ENCODE measurements at places on chromosomes 13 and 19.

DNA sequence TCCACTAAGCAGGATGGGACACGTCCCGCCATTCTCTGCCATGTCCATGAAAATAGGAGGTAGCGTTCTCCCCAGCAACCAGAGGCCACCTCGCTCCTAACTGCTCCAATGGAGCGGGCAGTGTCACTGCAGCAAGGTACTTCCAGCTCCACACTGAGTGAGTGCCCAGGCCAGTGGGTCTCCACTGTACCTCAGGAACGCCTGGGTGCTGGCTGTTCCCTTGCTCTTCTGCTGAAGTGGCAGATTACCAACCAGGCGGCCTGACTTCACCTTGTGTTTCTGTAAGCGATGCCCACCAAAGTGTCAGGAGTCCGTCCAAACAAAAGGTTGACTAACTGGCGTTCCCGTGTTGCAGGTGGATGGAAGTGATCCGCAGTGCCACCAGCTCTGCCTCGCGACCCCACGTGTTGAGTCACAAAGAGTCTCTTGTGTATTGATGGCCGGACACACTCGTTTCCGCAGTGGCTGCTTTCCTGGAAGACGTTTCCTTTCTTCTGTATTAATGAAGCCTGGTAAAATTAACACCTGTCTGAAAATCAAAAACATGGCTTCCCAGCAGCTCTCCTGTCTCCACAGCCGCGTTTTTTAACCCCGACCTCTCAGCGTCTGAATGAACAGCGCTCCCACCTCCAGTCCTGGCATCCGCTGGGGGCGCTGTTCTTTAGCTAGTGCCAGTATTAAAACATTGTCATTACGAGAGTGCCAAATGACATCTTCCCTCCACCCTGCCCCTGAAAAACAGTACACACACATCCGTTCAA lies 128.8 kb downstream of the STK24 start:
- no peak for DNase-seq

DNA sequence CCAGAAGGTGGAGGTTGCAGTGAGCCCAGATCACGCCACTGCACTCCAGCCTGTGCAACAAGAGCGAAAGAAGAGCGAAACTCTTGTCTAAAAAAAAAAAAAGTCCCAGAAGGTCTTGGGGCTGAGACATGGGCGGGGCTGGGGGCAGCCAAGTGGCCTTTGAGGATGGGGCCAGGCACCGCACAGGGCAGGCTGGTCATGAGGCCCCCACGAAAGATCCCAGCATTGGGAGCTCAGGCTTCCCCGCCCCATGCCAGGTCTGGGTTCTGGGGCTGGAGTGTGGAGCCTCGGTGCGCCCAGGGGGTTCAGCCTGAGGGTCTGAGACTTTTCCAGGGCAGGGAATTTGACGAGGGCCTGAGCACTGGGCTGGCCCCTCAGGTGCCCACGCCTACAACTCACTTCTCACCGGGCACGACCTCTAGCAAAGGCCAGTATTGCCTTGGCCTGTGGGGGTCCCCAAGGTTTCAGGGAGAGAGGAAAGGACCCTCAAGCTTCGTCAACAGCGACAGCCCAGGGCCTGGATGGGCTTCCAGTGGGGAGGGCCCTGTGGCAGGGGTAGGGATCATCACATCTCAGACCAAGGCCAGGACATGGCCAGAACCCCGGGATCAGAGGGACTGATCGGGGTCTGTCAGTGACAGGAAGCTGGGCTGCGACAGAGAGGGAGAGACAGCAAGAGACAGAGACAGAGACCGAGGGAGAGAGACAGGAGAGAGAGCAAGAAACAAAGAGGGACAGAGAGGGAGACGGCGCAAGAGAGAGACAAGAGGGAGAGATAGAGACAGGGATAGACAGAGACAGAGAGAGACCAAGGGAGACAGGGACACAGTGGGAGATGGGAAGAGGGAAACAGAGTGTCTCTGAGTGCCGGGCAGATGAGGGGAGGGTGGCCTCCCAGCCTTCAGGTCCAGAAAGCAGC lies 7.5 kb upstream of the MEX3D start:
- no peak for DNase-seq

- no peak for DNase-seq
Observed at GRCh38 chr19:7968796-7969554, 25.5 kb upstream of the TIMM44 start.

DNA sequence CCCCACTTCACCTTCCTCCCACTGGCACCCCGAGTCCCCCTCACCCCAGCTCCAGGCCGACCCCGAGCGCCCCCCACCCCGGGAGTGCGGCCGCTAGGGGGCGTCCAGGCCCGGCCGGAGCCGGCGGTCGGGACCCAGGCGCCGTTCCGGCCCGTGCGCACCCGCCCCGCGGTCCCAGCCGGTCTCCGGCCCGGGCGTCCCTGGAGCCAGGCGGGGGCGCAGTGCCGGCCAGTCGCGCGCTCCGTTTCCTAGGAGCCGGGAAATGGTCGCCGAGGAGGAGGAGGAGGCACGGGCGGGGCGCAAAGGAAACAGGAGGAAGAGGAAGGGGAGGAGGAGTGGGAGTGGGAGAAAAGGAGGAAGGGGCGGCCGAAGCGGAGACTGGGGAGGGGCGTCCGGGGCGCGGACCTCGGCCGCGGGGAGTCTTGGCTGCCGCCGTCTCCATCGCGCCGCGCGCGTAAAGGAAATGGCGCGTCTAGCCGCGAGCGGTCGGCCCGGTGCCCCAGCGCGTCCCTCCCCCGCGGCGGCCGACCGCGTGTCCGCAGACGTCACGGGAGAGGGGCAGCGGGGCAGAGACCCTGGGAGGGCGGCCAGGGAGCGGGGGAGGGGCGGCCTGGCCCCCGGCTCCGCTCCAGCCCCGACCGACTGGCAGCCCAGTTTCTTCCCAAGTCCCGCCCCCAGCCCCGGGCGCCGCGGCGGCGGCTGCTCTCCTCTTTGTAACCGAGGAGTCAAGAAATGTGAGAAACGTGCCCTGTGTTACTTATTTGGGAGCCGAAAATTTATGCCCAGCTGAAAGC lies 1.1 kb upstream of the KCTD15 start:
- peak; percentile 76 for DNase-seq

DNA sequence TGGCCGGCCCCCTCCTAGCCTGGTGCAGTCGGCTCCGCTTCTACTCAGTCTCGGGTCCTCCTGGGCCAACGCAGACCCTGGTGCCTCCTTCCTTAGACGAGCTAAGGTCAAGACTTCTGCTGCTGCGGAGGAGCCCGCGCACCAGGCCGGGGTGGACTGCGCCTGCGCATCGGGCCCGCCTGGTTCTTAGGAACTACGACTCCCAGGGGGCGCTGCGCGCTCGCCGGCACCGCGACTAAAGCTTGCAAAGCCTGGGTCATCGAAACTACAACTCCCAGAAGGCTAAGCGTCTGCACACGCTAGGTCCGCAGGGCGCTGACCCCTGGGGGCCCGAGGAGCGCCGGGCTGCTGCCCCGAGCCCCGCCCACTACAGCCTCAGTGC lies at the start of gene ZNF835:
TSS of gene ZNF835 (minus strand) at position 145 of the 382 bp plus-strand sequence. CDS start 6,559 bp downstream, outside the sequence.
- DNase-seq = peak; percentile 90

DNA sequence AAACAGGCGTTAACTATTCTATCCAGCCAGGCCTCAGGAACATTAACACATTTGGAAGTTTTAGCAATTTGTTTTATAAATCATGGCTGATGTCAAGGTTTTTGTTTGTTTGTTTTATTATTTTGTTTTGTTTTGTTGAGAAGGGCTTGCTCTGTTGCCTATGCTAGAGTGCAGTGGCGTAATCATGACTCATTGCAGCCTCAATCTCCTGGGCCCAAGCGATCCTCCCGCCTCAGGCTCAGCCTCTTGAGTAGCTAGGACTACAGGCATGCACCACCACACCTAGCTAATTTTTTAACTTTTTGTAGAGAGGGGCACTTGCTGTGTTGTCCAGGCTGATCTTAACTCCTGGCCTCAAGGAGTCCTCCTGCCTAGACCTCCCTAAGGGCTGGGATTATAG lies 28.3 kb downstream of the NUP58 start:
- DNase-seq = no peak

GRCh38 chr13:76882431-76882830 lies 3.8 kb downstream of the KCTD12 start:
- DNase-seq = no peak

GRCh38 chr13:53206455-53206854 lies 177.8 kb downstream of the OLFM4 start:
- DNase-seq = no peak

GRCh38 chr19:58558066-58558622 lies at the start of gene UBE2M:
Gene UBE2M, minus strand, starts transcription at chr19:58558611. Its CDS starts 230 bp downstream, at chr19:58558381.
- DNase-seq = peak; percentile 64

- no peak for DNase-seq
Observed at GRCh38 chr13:101326710-101327109, 89.6 kb downstream of the NALCN start.

DNA sequence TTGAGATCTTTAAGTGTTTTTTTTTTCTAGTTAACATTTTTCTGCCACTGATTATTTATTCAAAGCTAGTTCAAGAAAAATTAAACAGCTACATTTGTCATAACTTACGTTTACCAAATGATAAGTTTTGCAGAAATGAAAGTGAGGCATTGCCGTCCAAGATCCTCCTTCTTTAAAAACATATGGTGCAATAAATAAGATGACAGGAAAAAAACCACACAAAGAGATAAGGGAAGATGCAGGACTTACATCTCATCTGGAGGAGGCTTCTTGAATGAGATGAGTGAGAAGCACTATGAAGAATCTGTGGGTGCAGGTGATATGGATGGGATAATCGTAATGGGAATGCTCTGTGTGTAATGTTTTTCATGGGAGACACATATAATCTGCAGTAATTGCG lies 12.4 kb downstream of the TNFSF13B start:
- DNase-seq = no peak

- no peak for DNase-seq
Observed at GRCh38 chr13:89372193-89372592, 1701.0 kb downstream of the SLITRK5 start.

DNA sequence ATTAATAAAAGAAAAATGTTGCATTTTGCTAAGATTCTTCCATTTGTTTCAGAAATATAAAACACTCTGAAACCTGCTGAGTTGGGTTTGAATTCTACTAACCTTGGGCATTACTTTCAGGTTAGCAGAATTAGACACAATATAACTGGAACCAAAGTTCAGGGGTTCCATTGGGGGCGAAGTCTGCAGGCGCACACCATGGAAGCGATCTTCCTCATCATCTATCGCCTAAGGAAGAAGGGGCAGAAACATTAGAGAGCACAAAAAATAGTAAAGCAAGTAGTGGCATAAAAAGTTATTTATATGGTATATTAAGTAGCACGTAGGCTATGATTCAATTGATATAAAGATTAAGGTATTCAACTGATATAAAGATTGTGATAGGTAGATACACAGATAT lies 34.1 kb downstream of the CARD8 start:
- DNase-seq = no peak

DNA sequence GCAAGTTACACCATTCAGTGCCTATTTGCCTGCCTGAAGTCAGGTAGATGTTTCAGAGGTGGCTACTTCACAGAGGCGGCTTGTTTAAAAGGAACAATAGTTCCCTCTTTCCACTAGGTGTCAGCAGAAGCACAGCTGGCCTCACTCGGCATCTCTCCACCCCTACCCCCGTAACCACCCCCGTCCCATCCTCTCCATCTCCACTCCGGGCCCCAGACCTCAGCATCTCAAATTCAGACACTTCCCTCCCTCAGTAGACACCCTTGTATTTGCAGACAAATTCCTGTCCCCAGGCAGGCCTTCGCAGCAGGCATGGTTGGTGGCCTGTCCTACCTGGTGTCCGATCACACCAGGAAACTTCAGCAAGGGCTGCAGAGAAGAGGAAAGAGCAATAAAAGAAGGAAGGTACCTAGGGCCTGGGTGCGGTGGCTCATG lies 9.1 kb upstream of the DPP9 start:
- peak; percentile 45 for DNase-seq

DNA sequence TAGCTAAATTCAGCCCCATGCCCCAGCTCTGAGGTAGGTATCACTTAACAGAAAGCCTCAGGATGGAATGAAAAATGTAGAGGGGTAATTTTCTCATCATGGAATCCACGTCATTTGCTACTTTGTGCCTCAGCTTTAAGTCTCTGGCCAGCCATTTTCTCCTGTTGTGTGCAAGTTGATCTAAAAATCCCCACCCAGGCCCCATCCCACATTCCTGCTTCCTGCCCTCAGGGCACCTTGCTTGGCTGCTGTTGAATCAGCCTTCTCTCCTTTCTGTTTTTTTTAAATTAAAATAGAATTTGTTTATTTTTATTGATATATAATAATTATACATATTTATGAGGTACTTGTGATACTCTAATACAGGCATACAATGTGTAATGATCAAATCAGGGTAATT lies 179.9 kb upstream of the TSHZ3 start:
- no peak for DNase-seq

- DNase-seq = peak; percentile 68
Observed at GRCh38 chr19:11324079-11324661, 15.3 kb downstream of the RAB3D start.

GRCh38 chr13:91045351-91046034 lies 302.0 kb upstream of the MIR17HG start:
- no peak for DNase-seq

GRCh38 chr13:28659621-28659970 lies 666 bp downstream of the POMP start:
- no peak for DNase-seq

DNA sequence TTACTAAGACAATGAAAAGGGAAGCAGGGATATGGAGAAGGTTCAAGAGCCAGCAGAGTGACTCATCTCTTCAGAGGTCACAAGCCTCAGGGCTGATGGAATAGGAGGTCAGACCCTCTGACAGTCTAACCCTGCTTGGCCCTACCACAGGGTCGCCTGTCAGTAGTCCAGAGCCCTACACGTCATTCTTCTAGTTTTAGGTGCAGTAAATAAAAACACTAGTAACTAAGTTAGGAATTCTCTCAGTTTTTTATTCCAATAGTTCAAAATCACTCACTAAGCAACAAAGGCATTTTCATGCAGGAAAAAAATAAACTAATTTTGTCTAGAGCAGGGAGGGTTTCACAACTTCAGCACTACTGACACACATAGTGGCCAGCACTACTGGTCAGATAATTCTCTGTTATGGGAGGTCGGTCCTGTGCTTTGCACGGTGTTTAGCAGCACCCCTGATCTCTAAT lies 27.2 kb downstream of the FOXO1 start:
- DNase-seq = no peak

GRCh38 chr13:33184530-33184929 lies 101.0 kb downstream of the STARD13 start:
- DNase-seq = no peak

DNA sequence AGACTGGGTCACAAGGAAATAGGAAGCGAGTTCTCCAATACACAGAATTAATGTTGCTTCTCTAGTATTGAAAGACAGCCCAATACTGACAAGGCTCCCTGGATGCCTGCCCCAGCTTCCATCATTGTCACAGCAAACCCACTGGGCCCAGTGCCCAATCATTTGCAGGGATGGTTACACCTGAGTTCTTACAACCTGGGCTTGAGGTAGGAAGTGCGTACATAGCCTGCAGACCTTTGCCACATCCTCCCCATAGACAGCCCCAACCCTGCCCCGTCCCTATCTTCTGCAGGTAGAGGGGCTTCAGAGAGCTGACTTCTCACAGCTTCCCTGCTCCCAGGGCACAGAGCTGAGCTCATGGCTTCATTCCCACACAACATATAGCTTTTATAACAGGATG lies 108.1 kb upstream of the UBL3 start:
- DNase-seq = no peak

- no peak for DNase-seq
Observed at GRCh38 chr13:111489301-111489700, 168.9 kb downstream of the TEX29 start.

Data from left colon (tissue), 2 donors.